ENCODE measurements at places on chromosomes 5 and 9.

DNA sequence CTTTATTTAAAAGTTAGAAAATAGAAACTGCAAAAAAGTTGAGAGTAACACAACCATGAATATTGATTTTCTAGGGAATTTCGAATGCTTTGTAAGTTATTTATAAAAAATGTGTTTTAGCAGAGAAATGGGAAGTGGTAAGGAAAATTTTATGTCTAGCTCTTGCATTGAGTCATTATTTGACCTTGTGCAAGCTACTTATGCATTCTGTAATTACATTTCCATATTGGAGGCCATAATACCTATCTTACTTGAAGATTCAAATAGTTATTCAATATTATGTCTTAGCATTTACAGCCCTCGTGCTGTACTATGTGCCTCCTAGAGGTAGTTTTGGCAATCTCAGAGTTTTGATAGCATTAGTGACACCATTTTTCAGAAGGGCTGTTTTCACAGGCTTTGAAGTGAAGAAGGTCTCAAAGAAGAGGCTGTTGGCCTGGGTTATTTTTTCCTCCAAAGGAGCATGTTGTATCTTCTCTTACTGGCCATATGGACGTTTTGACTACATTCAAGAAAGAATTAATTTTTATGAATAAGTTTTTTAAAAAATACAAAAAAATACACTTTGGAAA lies 7.4 kb upstream of the DAP start:
- DNase-seq = peak; percentile 12

- no peak for DNase-seq
Measured at GRCh38 chr9:112125951-112126388, 49.1 kb downstream of the SUSD1 start.

- no peak for DNase-seq
Measured at GRCh38 chr5:52134013-52134650, 653.6 kb upstream of the ITGA1 start.

DNA sequence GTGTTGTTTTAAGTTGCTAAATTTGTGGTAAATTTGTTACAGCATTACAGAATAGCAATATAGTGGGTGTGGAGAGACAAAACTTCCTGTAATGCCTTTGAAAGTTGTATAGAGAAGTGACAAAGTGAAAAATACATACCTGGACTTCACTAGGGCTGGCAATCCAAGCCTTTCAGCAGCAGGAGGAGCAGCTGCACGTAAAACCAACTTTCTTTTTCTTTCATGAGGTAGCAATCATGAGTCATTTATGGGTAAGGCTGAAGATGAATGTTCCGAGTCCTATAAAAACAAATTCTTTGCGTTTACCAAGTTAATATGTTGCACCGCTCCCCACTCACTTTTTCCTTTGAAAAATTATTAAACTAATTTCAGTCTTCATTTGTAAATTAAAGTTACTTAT lies 1138.2 kb downstream of the TAF11L14 start:
- no peak for DNase-seq

DNA sequence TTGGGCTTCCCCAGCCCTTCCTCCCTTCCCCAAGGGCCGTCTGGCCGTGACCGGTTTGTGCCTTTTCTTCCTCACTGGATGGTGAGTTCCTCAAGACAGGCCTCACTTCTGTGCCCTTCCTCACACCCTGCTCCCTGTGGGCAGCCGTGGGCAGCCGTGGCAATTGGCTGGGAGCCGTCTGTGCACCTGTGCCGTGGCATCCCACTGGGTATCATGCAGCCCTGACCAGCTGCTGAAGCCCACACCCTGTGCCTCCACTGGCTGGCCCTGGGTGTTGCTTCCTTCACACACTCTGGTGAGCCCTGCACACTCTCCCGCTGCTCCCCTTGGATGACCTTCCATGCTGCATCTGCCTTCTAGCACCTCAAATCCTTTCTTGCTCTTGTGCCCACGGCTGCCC lies 100.2 kb downstream of the COL5A1 start:
- DNase-seq = no peak

GRCh38 chr9:28365020-28365640 lies 791.8 kb upstream of the C9orf72 start:
- no peak for DNase-seq

- no peak for DNase-seq
Measured at GRCh38 chr5:110104060-110104725, 414.5 kb downstream of the MAN2A1 start.

DNA sequence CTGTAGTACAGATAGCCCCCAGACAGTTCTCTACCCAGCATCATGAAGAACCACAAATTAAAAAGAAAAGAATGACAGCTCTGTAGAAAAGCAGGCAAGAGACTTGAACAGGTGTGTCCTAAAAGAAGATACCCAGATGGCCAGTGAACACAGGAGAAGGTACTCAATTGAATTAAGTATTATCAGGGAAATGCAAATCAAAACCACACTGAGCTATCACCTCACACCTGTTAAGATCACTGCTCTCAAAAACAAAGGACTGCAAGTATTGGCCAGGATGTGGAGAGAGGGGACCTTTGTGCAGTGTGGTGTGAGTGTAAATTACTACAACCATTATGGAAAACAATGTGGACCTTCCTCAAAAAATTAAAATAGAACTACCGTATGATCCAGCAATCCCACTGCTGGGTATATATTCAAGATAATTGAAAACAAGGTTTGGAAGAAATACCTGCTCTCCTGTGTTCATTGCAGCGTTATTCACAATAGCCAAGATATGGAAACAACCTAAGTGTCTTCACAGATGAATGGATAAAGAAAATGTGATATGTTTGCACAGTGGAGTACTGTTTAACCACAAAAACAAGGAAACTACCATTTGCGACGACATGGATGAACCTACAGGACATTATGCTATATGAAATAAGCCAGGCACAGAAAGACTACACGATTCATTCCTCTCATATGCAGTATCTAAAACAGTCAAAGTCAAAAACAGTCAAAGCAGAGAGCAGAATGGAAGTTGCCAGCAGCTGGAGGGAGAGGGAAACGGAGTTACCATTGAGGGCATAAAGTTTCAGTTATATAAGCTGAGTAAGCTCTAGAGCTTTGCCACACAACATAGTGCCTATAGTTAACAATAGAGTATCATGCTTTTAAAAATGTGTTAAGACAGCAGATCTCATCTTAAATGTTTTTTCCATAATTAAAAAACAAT lies 102.6 kb downstream of the WNK2 start:
- no peak for DNase-seq

- no peak for DNase-seq
Measured at GRCh38 chr5:56833325-56833724, 18.0 kb downstream of the MAP3K1 start.

- no peak for DNase-seq
Measured at GRCh38 chr9:21919377-21920362, 74.5 kb downstream of the CDKN2A start.

Measured in inflammatory macrophage (primary cell).